ENCODE measurements at places on chromosomes 3 and 15. TPM values are rescaled to one million over a fixed set of nuclear protein-coding genes. Genes with fewer than 3 reads are reported as not detected.

DNA sequence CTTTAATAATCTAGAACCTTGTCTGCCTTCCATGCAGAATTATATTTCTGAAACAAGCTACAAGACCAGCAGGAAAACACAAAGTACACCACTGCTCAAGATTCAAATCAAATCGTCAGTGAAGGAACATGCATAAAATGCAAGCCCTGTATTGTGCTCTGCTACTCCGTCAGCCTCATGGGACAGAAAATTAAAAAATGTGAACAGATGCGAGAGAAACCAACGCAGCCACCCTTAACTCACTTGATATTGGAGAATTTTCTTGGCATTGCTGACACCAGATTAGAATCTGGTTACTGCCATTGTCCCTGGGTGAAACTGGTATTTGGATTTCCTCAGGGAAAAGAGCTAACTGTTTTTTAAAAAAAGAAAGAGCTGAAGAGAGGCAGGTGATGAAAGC is 23.6 kb downstream of the ANXA2 start:
- DNase-seq: no peak

DNA sequence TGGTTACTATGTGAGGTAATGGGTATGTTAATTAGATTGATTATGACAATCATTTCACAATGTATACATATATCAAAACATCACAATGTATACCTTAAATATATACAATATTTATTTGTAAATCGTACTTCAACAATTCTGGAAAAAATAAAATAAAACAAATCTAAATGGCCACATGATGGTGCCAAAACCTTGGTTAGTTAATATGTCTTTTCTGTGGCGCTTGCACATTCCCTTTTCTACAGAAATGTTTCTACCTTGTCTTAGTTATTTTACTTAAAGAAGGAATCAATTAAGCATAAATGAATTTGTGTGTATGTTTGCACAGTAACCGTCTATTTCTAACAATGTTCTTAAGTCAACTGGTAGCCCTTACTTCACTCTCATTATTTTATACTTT is 53.4 kb downstream of the OXSM start:
- DNase-seq: peak; percentile 79

The KY gene
- 0.44 TPM for polyA plus RNA-seq

- no peak for DNase-seq
Observed at GRCh38 chr15:88615303-88616107, 5.6 kb upstream of the AEN start.

The CPN2 gene
- not detected for polyA plus RNA-seq

The GREM1 gene
- polyA plus RNA-seq: 4.4 TPM

DNA sequence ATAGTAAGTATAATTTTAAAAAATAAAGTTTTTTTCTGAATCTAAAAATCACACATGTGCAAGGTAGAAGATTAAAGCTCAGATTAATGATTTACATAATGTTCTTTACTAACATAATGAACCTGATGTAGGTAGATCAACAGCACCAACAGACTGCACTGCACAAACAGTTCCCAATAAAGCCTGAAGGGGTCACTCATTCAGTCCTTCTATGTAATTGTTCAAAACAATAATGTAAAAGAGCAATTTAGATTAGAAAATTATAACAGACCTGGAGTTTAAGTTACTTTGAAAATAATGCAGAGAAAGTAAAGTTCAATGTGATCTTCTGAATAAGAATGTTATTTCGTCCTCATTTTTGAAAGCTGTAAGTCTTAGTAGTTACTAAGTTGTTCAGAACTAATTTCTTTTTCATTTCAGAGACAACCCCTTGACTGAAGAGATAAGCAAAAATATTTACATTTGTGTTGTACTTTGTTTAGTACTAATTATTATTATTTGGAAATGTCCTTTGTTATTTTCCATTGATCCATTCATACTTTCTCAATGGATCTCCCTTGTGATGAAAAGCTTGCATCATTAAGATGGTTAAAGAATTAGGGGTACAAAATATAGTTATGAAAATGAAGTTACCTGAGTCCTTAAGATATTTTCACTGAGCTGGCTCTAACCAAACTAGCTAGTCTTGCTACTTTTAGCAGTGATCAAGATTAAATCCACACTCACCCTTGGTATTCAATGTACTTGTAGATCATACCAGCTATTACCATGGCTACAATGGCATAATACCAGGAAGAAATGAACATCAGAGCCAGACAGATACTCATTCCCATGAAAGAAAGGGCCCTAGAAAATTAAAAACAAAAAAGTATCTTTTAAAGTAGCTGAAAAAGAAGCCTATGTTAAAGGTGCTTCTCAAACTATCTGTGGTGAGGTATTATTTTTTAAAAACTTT is 16.8 kb downstream of the EMC4 start:
- peak; percentile 63 for DNase-seq

DNA sequence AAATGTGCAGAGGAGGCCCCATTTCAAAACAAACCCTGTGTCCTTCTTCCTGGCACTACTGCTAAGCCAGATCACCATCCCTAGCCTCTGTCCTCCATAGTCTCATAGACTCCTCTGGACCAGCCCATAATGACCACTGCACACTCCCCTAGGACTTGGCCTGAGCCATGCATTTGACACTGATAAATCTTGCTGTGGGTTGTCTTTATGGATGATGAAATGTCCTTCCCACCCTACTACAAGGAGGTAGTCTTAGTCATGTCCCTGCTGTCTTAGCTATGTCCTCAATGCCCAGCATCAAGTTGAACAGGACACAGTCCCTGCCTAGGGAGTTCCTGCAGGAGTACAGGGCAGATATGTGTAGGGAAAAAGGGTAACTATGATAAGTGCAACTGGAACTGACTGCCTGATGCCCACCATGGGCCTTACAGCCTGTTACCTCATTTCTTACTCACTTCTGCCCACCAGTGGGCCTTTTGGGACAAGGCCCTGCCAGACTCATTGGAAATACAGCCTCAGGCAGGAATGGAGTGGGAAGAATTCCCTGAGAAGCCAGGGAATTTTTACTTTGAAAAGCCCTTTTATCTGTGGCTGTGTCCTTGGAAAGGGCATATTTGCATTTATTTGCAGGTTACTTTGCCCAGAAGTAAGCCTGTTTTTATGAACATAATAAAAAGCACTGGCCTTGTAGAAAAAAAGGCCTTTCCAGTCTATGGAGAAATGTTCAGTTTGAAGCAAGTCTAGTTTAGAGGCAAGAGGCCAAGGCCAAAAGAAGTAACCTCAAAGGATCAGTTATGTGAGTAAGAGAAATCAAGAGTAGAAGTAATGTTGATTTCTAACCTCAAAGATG is 199.6 kb upstream of the EIF1B start:
- DNase-seq: peak; percentile 29

Data from brain (organoid and tissue), 16 donors.